GM12878 (cell line): ENCODE measurements at places on chromosomes 11 and 22. TPM values are rescaled to one million over a fixed set of nuclear protein-coding genes. Genes with fewer than 3 reads are reported as not detected.

PNPLA3 gene
- total RNA-seq = not detected in 2 replicates

SORL1 gene
- total RNA-seq = 99.6 and 107 TPM in 2 replicates

PATE2 gene
- total RNA-seq = not detected in 2 replicates

GRCh38 chr22:32204856-32205722 lies at the start of gene RFPL2:
Gene RFPL2, minus strand, starts transcription at chr22:32205073. Its CDS starts 2,622 bp downstream, at chr22:32202451.
- no peak for DNase-seq

- no peak for DNase-seq
Observed at GRCh38 chr22:45208993-45209838, 31.5 kb downstream of the KIAA0930 start.

- DNase-seq = no peak
Observed at GRCh38 chr11:96314326-96315020, 28.5 kb downstream of the MAML2 start.

- no peak for DNase-seq
Observed at GRCh38 chr11:63564784-63565350, 1.7 kb upstream of the PLAAT2 start.

DNA sequence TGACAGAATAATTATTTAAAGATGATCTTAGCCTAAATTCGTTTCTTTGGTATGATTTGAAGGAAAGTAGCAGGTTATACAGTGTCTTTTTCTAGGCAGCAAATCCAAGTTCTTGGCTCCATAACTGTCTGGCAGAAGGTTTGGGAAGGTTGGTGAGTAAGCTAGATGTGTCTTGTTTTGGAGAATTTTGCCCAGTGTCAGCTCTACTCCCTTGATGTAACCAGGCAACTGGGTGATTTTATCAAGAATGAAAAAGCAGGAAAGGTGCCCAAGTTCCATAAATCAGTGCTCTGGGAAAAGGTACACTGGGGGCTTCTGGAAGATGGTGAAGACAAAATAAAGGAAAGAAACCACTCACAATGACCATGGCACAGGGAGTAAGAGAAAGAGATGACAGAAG lies 71.5 kb upstream of the USP47 start:
- no peak for DNase-seq

NXPE4 gene
- not detected in 2 replicates for total RNA-seq

DNA sequence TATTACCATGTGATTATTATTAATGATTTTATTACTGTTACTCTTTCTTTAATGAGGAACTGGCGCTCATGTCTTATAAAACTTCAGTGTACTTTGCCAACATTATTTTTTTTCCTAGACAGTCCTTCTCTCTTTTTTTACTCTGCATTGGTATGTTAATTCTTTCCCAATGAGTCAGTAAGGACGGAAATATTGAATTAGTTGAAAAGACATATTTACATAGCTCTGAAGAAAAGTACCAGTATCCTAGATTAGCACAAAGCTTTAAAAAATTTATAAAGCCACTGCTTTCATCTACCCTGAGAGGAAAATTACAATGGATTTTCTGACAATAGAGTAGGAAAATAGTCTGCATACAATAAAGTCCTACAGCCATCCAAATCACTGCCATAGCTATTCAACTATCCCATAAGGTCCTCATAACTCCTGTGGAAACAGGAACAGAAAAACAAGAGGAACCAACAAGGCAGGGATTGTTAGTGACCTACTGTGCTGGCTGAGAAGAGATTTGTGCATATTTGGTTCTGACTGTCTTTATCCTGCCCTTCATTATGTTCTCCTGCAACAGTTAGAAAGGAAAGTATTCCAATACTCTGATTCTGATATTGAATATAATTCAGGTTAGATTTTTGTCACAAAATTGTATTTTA lies 314.4 kb downstream of the AASDHPPT start:
- DNase-seq = no peak

DNA sequence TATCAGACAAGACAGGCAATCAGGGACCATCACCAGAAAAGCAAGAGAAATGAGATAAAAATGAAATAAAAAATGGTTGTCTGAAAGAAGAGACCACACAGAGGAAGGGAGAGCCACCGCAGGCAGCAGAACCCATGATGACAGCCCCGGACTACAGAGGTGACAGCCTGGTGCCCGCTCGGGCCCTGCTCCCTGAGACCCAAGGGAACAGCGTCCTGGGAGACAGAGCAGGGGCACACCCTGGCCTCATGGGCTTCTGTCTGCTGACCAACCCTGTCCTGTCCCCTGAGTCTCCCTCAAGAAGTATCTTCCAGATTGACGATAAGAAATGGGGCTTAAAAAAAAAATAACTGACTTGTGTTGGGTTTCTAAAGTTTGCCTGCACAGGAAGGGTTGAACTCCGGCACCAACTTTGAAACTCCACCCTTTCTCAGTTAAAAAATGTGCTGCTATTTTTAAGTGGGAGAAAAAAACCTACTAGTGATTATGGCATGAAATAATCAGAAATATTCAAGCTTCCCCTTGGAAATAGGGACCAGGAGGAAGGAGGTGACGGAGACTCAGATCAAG lies 70.1 kb upstream of the TTLL12 start:
- no peak for DNase-seq

GRCh38 chr11:125170001-125170509 lies 5.5 kb downstream of the PKNOX2 start:
- no peak for DNase-seq

KRTAP5-6 gene
- total RNA-seq = not detected in 2 replicates

DNA sequence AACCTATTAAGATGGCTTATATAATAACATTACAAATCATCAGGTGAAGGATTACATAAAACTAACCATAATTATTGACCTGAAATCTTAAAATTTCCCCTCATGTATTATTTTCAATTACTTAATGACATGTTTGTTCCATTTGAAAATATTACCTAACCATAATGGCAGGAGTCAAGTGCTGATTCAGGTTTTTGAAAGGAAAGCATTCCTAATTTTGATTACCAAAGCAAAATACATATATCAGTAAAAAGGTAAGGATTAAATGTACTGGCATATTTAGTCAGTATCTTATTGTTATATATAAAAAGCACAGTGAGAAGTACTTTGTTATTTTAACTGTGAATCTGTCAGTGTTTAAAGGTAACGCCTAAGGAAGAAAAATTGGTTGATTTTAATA lies 960.0 kb upstream of the CNTN5 start:
- DNase-seq = no peak

GRCh38 chr11:48109046-48109666 lies 107.5 kb upstream of the OR4B1 start:
- DNase-seq = no peak

KREMEN1 gene
- 0.40 and 0.46 TPM in 2 replicates for total RNA-seq

KIF18A gene
- 18.1 and 19.4 TPM in 2 replicates for total RNA-seq

- DNase-seq = no peak
Observed at GRCh38 chr11:12084256-12084655, 26.1 kb upstream of the MICAL2 start.

DNA sequence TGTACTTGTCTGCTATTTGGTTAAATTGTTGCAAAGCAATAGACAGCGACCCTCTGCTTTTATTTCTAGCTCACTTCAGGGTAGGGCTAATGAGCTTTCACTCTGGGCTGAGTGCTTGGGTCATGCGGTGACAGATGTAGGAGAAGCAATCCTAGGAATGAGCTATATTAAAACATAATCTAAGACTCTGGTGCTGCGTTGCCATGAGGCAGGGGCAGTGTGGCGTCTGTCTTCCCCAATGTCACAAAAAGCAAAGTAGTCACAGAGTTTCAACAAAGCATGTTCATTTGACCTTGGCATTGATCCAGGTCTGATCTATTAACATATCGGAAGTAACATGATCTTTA lies 55.5 kb upstream of the GRAMD1B start:
- DNase-seq = no peak

DNA sequence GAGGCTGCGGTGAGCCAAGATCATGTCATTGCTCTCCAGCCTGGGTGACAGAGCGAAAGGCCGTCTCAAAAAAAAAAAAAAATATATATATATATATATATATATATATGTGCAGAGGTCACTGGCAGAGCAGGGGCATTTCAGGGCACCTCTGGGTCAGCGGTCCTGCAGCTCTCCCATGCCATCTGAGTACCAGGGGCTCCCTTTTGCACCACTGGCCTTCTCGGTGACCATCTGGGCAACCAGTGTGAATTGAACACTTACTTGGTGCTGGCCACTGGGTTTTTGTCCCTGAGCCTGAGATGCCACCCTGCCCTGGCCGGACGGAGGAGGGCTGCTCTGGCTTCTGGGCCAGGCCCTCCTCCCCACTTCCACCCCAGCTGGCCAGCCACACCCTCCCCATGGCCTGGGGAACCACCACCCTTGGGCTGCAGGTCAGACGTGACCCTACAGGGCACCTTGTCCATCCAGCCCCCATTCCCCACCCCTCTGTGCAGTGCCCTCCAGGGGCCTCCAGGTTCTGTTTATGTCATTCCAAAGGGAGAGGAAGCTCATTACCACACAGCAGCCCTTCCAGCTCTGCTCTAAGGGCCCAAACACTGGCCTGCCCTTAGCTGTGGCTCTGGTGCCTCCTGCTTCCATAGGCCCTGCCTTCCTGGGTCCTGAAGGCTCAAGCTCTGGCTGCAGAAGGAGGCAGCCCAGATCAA lies 10.3 kb downstream of the MAPK8IP1 start:
- DNase-seq = no peak

GRCh38 chr11:46436113-46436512 lies 44.5 kb upstream of the CHRM4 start:
- DNase-seq = no peak

DNA sequence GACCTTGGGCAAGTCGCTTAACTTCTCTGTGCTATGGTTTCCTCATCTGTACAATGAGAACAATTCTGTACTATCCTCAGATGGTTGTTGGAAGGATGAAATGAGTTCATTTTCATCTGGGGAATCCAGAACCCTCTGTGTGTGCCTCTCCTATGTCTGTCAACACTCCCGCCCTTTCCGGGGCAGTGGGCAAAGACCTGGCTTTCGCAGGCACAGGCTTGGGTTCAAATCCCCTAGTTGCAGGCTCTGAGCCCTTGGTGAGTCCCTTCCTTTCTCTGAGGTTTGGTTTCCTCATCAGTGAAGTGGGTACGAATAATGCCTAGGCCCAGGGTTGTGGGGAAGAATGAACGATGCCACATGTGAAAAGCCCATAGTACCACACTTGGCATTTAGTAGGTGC lies 6.0 kb downstream of the PNPLA5 start:
- no peak for DNase-seq

- no peak for DNase-seq
Observed at GRCh38 chr11:10302744-10303557, 1.9 kb upstream of the ADM start.

DNA sequence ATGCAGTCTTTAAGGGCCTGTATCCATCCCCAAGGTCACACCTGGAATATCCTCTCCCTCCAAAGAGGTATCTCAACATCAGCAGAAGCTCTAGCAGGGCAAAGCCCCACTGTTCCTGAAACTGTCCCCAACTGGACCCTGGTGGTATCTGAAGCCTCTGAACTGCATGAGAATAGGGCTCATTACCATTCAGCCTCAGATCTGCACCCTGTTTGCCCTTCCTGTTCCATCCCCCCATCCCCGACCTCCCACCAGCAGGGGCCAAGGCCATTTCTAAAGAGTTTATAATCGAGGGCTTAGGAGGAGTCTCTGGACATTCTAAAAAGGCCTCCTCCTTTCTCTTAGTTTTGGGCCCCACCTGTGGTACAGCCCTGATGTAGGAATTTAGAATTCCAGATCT lies 74.0 kb upstream of the THY1 start:
- no peak for DNase-seq

OR8G5 gene
- not detected in 2 replicates for total RNA-seq

GRCh38 chr11:124873951-124874350 lies 8.7 kb downstream of the ROBO3 start:
- no peak for DNase-seq

DNA sequence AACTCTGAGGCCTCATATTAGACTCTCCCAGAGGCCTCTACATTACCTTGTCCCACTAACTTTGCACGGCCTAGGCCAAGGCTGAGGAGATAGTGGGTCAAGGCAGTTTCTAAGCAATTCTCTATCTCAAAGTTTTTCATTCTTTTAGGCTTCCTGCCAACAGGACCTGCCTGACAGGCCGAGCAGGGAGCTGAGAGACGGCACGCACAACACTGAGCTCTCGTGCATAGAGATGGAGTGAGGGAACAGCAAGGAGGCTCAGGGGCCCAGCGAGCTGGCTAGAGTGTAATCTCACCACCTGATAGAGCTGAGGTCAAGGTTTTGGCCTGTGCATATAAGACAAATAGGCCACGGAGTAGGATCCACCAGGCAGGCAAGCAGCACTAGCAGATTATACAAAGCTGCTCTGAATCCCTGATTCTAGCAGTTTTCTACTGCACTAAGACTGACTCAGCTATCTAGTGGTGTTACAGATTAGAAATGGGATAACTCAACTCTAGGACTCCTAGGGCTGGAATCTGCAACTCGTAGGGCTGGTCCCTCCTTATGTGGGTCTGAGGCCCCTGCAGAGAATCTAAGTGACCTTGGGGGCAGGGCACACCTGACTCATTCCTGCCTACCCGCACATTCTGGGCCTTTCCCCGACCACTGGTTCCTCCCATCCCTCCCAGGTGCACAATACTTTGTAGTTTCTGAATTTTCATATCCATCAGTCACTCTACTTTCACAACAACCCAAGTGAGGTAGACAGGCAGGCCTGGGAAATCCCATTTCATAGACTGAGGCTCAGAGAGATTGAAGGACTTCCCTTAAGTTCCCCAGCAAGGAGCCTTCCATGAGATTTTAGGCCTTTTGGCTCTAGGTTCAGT lies 1.7 kb downstream of the CYB5R2 start:
- peak; percentile 62 for DNase-seq

PIH1D2 gene
- 0.51 and 0.58 TPM in 2 replicates for total RNA-seq

PIWIL4 gene
- total RNA-seq = 0.46 and 0.53 TPM in 2 replicates

GRCh38 chr11:69864686-69865661 lies 45.8 kb upstream of the FGF3 start:
- no peak for DNase-seq

OR6T1 gene
- total RNA-seq = not detected in 2 replicates
